ENCODE measurements at places on chromosomes 4 and X. TPM values are rescaled to one million over a fixed set of nuclear protein-coding genes. Genes with fewer than 3 reads are reported as not detected.

DNA sequence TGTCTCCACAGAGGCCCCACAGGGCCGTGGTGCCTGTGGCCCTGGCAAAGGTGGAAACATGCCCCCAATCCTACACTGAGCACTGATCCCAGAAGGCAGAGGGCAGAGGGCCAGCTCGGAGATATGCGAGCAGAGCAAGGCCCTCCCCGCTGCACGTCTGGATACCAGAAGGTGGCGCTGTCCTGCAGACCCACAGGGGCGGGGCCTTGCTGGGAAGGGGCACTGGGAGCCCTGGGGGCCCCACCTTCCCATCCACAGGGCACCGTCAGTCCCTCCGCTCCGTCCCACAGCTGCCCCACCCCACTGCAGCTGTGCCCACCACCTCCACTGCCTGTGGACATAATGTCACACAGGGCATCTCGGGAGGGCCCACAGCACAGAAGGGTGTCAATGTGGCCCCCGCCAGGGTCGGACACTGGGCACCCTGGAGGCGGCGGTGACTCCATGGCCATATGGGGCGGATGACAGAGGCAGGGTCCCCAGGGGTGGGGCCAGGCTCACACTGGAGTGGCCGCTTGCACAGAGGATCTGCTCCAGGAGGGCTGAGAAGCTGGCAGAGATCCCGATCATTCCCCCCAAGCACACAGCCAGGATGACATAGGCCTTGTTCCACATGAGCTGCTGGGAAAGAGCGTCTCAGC lies 4.8 kb downstream of the SLC49A3 start:
- no peak for DNase-seq

DNA sequence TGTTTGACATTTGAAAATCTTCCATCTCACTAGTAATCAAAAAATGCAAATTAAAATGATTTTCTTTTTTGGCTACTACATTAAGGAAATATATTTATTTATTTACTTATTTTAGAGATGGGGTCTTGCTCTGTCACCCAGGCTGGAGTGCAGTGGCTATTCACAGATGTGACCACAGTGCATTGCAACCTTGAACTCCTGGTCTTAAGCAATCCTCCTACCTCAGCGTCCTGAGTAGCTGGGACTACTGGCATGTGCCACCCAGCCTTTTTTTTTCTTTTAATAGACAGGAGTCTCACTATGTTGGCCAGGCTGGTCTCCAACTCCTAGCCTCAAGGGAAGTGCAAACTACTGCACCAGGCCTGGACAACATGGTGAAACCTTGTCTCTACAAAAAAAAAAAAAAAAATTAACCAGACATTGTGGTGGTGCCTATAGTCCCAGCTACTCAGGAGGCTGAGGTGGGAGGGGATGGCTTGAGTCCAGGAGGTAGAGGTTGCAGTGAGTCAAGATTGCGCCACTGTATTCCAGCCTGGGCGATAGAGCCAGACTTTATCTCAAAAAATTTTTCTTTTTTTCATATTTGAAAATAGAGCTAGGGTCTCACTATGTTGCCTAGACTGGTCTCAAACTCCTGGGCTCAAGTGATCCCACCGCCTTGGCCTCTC lies 4.4 kb upstream of the SMIM14 start:
- DNase-seq = no peak

DNA sequence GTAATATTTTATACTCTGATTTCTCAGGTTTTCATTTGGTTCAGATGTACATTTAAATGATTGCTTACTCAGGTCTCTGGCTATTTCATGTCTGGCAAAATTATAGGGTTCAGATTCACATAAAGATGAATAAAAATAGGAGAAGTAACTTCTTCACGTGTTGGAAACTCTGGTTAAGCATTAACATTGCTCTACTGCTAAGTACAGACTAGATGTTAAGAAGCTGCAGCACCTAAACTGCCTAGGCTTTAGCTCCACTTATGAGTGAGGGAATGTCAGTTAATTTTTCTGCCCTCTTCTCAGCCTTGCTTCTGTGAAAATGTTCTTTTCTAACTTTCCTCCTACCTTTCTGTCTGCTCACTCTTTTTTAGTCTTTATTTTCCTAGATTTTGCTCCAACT lies 361.2 kb downstream of the ARAP2 start:
- no peak for DNase-seq

The MAGIX gene
- total RNA-seq = 18.3 TPM

DNA sequence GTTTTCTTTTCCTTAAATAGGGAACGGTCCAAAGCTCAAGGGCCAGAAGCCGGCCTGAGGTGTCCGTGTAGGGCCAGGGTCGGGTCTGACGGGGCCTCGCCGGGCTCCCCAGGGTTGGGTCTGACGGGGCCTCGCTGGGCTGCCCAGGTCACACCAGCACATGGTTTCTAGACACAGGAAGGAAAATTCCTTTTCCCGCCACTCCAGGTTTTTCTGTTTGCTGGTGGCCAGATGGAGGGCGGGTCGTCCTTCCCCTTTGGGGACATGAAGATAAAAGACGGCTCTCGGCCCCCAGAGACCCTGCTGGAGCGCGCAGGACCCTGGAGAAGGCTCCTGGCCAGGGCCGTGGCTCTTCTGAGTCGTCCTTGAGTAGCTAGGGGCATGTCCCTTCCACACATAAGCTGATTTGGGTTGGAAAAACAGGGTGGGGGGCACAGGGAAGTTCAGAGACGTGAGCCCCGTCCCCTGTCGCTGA lies 35.1 kb downstream of the PIGG start:
- no peak for DNase-seq

DNA sequence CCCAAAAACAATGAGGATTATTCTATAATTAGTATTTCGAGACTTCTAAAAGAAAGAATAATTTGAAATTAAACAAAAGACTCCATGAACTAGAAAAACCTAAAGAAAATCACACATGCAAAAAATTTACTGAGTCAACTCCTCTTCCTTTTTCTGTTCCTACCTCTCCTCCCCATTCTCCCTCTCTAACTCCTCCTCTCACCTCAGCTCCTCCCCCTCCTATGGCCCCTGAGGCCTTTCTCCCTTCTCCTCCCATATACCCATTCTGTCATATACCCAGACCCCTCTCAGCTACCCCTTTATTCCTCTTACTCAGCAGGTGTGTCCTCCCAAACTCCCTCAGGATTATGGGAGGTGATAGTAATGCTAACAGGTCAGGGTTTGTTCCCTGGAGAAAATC lies 57.4 kb downstream of the SERTM2 start:
- DNase-seq = no peak

The MAGEA12 gene
- not detected for total RNA-seq
